ENCODE measurements at places on chromosomes 5 and 9. TPM values are rescaled to one million over a fixed set of nuclear protein-coding genes. Genes with fewer than 3 reads are reported as not detected.

GRCh38 chr9:85647571-85647970 is 94.2 kb downstream of the AGTPBP1 start:
- no peak for DNase-seq

- no peak for DNase-seq
Observed at GRCh38 chr5:168147106-168147505, 144.3 kb upstream of the WWC1 start.

DNA sequence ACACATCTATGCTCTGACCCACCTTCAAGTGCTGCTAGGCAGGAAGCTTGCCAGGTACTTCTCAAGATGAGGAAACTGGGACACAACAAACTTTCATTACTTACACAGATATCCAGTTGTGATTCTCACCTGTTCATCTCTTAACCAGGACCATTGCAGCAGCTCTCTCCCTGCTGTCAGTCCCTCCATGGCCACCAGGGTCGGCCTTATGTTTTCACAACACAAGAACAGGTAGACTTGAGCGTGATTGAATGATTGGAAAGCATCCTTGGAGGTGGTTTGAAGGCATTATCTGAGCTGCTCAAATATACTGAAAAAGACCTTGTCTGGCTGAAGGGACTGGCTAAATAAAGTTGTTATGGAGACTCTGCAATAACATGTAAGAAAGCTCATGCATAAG is 94.4 kb downstream of the MTREX start:
- DNase-seq = no peak

GRCh38 chr5:6107675-6108539 is 270.4 kb downstream of the MED10 start:
- DNase-seq = peak; percentile 59

SNX24 gene
- total RNA-seq = 20.1 TPM

- no peak for DNase-seq
Observed at GRCh38 chr5:128271859-128272464, 188.4 kb downstream of the SLC12A2 start.

DNA sequence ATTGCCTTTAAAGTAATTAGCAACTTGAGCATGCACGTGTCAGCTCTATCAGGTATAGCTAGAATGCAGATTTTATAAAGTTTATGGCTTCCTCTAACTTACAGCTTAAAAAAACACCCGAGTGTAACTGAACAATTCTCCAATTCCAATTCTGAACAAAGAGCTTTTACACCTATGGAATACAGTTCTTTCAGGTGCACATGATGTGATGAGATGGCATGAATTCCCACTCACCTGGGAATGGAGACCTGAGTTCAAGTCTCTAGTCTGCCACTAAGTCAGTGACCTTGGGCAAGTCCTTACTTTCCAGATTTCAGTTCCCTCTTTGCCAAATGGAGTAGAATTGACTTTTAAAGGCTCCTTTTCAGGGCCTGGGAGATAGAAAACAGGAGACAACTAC is 1.8 kb downstream of the ZFAND5 start:
- no peak for DNase-seq

GRCh38 chr5:112087222-112087621 is 330.2 kb upstream of the NREP start:
- DNase-seq = no peak

RASGRF2 gene
- total RNA-seq = 1.1 TPM
